PC-9 (cell line): ENCODE measurements at places on chromosomes 6 and 20.

DNA sequence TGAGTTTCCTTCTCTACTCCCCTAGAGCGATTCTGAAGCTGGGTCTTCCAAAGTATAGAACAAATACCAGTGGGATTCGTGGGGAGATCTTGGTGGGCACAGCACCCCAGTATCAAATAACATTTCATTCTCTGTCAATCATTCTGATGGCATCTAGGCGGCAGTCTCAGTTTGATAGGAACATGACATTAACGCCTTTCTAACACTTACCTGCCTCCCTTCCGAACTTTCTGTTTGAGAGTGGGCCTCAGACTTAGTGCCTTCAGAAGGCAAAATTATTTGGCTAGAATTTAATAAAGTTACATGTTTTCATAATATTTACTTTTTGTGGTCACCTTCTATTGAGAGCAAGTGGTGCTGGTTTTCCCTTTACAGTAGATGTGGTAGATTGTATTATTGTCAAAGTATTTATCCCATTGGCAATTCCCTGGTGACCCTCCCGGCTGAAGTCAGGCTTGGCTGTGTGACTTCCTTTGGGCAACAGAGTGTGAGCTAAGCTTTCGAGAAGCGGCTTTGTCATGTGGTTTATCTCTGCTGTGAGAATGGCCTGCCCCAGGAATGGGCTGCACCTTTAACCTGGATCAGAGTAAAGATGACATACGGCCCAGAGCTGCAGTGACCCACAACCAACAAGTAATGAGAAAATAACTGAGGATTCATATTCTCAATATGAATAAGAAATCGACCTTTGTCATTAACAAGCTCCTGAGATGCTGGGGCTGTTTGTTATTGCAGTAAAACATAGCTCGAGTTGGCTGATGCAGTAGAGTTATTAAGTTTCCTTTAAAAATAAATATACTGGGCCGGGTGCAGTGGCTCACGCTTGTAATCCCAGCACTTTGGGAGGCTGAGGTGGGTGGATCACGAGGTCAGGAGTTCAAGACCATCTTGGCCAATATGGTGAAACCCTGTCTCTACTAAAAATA lies 45.2 kb upstream of the PTPN1 start:
- DNase-seq = no peak

GRCh38 chr20:57390604-57391438 lies at the start of gene RBM38:
RBM38 (plus strand) TSS chr20:57391396; CDS start chr20:57391582, 186 bp downstream.
- peak; percentile 61 for DNase-seq

DNA sequence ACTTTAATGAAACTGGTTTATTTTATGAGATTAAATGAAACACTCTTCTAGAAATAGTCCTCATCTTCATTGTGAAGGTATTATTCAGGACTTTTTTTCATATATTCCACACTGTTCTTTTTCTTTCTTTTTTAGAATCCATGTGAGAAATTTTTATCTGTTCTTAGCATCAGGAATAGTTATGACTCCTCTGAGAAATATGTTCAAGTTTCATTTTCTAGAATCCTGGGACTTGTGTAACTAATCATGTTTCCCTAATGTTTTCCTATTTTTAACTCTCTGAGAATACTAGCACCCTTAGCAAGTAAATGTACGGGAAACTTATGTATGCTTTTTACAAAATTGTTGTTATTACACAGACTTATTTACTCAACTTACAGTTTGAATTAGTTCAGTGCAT lies 407.8 kb downstream of the CBLN4 start:
- DNase-seq = no peak

DNA sequence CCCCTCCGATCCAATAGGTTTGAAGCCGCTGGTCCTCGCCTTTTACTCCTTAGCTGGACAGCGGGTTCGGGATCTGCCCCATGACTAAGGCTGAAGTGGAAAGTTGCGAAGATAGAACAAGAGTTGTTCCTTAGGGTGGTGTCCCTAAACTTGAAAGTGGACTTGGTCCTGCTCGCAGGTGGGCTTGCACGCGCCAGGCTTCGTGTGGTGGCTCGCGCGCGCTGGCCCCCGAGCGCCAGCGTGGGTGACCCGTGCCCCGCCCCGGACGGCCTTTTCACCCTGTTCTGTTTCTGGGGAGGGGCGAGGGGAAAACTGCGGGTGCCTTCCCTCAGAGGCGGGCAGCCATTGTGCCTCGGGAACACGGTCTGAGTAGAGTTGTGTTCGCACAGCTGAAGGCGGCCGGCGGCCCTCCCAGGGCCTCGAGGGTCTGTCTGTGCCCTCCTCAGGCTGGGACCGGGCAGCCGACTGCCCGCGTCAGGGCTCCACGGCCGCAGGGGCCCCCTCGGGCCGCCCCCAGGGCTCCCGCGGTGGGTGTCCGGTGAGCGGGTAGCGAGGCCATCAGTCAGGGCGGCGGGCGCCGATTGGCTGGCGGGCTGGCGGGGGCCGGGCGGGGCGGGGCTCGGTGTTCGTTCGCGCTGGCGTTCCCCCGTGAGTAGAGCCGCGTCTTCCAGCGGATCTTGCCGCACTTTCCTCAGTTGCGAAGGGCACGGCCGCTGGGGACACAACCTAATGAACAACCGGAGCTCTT lies 33.0 kb downstream of the RREB1 start:
- peak; percentile 51 for DNase-seq

DNA sequence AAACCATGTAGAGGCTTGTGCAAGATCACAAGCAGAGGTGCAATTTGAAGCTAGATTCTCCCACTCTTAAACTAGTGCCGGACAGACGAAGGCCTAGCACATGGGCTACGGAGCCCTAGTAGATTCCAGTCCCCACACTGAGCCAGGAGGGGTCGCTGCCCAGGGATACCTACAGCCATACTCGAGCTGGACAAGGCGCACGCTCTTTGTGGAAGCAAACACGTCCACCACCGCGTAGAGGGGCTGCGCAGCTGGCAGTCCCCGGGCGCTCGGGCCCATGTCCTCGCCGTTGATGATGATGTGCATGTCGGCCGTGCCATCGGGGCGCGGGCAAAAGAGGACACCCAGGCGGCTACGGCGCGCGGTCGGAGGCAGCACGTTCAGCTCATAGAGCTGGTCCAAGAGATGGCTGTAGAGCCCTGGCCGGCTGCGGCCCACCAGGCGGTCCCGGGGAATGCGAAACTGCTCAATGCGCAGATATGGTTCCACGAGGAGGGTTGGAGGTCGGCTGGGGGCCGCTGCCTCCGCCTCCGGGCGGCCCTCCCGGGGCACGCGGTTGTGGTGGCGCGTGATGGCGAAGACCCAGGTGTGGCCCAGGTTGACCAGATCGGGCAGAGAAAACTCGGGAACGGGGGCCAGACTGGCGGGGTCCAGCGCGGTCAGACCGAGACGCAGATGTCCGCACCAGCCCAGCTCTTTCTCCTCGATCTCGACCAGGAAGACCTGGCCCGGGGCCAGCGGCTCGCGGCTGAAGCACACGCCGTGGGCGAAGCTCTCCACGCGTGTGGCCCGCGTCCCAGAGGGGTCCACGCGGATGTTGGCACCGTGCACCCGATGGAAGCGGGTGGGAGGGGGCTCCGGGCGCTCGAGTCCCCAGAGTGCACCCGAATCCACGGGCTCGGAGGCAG lies 677 bp downstream of the NEURL2 start:
- DNase-seq = no peak

- no peak for DNase-seq
Observed at GRCh38 chr20:47780720-47781389, 4.4 kb downstream of the SULF2 start.

GRCh38 chr6:45655745-45656476 lies 278.2 kb upstream of the SUPT3H start:
- DNase-seq = peak; percentile 98

DNA sequence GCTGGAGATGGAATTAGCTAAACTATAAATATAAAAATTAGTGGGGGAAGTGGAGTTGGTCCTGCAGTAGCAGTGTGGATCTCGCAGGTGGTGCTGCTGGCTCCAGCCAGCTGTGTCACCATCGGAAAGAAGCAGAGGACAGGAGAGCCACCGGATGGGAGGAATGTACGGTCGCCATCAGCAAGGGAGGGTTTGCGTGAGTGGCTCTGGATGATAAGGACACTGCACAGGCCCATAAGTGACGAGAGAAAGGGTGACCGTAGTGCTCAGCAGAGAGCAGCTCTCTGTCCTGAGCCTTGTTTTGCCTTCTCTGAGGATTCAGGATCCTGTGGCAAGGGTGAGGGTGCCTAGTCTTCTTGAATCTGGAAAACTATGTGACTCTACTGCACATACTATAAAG lies 378.7 kb downstream of the ZFAND3 start:
- DNase-seq = no peak

GRCh38 chr6:151073146-151073545 lies 166.6 kb upstream of the AKAP12 start:
- no peak for DNase-seq

- DNase-seq = no peak
Observed at GRCh38 chr6:128397996-128398395, 122.4 kb downstream of the PTPRK start.

- DNase-seq = no peak
Observed at GRCh38 chr6:54285595-54285994, 22.6 kb upstream of the TINAG start.

GRCh38 chr20:48716541-48716940 lies 111.3 kb downstream of the PREX1 start:
- no peak for DNase-seq

DNA sequence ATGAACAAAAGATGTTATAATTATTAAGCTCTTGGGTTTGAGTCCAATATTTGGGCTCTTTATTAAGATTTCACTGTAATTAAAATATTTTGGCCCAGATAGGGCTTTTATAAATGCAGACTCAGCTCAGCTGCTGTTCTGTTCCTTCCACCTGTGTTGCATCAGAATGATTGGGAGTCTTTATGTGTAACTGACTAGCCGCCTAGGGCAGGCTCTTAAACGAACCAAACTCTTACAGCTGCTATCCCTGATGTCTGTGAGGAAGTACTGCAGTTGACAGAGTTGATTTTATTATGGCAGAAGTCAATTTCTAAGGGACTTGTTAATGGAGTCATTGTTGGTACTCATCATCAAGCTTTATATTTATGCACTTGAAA lies 144.7 kb downstream of the MYO6 start:
- DNase-seq = no peak

DNA sequence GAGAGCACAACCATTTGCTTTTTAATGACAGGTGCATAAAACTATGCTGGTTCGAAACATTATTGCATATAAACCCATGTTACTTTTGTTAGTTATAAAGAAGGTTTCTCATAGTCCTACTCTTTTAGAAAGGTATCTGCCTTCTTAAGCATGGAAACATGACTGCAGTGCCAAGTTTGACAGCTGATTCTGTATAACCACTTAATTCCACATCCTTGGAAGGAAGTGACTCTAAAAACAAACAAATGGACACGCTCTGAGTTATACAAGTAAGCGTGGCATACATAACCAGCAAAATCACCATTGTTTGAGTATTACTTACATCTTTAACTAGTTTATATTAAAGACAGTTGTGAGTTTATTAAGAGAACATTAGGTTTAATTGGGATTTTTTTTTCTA lies 125.0 kb upstream of the HDGFL1 start:
- no peak for DNase-seq

GRCh38 chr6:147507162-147508041 lies 1.1 kb upstream of the SAMD5 start:
- DNase-seq = peak; percentile 9

DNA sequence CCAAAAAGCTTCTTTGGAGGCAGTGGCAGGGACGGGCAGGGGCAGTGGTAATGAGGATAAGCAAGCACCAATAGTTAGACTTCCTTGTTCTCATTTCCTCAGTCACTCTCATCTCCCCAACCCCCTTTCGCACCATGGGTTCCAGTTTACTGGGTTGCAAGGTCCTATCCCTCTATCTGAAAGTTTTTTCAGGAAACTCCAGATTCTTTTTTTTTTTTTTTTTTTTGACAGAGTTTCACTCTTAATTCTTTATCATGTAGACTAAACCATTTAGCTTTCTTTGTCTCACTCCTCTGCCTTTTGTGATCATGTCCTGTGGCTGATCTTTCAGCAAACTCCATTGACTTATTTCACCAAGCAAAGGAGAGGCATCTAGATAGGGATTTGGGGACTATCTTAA lies 51.4 kb upstream of the GMDS start:
- no peak for DNase-seq

DNA sequence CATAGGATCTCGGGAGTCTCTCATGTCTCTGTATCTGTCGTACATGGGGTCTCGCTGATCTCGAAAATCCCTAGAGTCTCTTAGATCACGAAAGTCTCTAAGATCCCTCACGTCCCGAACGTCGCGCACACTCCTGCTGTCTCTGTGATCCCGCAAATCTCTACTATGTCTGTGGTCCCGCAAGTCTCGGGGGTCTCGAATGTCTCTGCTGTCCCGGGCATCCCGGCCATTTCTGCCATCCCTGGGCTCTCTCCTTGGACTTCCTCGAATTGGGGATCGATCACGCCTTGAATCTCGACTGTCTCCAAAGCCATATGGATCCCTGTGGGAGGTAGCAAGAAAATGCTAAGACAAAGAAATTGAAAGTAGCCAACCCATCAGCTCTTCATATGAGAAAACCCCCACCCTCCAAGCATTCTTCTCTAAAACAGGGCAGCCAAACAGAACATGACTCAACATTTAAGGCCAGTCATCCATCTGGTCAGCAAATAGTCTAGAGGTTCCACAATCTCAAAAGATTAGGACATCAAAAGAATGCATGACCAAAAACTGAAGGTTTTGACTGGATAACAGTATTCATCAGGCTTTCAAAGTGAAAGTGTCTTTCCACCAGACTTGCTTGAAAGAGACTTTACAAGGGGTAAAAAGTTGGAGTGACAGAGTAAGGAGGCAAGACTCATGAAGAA lies 19.4 kb downstream of the NCOA5 start:
- DNase-seq = no peak

GRCh38 chr6:3607171-3607570 lies 144.3 kb downstream of the PXDC1 start:
- no peak for DNase-seq

GRCh38 chr6:42378536-42378935 lies 73.2 kb downstream of the TRERF1 start:
- no peak for DNase-seq

DNA sequence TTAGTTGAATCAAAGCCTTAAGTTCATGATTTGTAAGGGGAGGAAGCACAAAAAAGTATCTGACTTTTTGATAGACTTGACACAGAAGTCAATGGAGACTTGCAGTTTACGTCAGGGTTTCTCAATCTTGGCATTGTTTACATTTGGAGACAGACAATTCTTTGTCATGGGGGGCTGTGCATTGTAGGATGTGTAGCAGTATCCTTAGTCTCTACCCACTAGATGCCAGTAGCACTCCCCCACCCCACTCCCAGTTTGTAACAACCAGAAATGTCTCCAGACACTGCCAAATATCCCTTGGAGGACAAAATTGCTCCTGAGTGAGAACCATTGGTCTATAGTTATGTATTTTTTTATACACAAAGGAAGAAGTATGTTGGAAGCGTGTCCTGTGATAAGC lies 434.1 kb downstream of the RFPL4B start:
- no peak for DNase-seq

- no peak for DNase-seq
Observed at GRCh38 chr20:9353180-9353915, 161.0 kb upstream of the LAMP5 start.
